Fibroblast of villous mesenchyme (primary cell): ENCODE measurements at places on chromosomes 6 and 20. TPM values are rescaled to one million over a fixed set of nuclear protein-coding genes. Genes with fewer than 3 reads are reported as not detected.

The LPA gene
- total RNA-seq, result not detected in 2 replicates

- DNase-seq, result no peak
These were observed 7.7 kb downstream of the BRPF3 start for GRCh38 chr6:36204068-36204753.

DNA sequence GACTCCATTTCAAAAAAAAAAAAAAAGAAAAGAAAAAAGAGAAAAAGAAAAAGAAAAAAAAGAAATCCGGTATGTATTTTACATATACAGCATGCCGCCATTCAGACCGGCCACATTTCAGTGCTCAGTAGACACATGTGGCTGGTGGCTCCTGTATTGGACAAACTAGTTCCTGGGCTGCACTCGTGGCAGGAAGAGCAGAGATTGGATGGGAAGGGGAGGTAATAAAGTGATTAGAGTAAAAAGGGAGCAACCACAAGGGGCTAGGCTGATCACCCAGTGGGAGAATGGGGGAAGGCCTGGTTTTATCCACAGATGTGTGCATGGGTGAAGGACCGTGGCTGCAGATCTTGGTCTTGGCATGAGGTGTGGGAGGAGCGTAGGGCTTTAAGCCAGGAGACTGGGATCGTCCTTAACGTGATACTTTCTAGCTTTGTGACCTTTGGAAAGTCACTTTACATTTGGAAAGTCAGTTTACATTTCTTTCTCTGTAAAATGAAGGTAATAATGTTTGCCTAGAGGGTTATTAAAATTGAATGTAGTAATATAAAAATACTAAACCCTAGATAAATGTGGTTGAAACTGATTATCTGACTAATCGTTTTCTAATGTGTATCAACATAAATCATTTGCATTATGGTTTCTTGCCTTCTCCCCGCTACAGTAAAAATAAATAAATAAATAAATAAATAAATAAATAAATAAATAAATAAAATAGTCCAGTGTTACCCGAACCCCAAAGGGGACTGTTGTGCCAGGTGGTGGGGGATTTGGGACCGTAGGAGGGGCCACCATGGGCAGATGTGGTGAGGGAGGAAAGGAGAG lies 869 bp upstream of the TRIM15 start:
- DNase-seq, result no peak

DNA sequence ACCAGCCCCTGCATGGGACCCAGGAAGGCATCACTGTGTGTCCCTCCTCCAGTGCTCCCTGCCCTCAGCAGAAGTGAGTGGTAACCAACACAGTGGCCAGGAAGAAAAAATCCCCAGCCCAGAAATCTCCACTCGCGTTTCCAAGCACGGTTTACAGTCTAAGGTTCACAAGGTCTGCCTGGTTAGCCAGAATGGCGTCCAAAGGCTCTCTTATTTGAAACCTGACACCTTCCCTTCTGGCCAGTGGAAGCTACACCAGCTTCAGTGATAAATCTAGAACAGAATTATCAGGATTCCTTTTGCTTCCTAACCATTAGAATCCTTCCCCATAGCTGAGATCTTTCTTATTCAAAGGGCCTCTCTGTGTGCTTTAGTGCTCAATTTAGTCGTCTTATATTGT lies 9.2 kb downstream of the LY86 start:
- DNase-seq, result no peak

DNA sequence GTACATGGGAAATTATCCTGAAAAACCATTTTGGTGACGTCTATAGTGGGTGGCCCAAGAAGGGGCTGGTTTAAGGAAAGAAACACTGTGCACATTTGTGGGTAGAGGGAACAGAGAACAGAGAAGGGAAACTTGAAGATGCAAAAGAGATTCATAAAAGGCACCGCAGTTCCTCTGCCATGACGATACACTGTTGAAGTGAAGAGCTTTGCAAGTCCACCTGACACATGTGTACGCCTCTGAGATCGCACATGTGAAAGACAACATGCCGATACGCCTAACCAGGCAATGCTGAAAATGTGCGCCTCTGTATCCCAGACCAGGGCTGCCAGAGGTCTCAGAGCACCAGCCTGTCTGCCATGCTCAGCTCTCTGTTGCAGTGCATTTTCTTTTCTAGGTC lies 180.9 kb downstream of the KIF16B start:
- no peak for DNase-seq

DNA sequence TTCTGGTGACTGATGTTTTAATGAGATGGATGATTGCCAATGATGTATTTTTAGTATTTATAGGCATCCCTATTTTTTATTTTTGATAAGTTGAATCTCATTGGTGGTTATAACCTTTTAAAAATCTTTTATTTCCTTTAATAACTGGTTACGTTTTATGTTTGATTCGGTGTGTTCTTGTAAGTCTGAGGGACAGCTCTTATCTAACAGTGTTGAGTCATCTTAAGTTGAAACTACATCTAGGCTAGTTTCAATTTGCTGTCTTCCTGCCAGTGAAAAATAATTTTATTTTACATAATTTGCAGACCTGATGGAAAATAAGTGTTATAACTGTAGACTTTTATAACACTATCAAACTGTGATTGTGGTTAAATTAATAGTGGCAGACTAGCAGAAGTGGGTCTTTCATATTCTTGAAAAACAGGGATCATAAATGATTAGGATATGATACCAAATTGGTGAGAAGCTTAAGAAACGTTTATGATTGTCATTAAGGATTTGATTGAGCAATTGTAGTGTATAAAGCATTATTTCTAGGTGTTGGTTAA lies 4.6 kb downstream of the AFDN start:
- no peak for DNase-seq

The EFCAB8 gene
- 0.32 and 1.3 TPM in 2 replicates for total RNA-seq

The VGLL2 gene
- not detected in 2 replicates for total RNA-seq

The ZBTB22 gene
- 14.8 and 16.0 TPM in 2 replicates for total RNA-seq

DNA sequence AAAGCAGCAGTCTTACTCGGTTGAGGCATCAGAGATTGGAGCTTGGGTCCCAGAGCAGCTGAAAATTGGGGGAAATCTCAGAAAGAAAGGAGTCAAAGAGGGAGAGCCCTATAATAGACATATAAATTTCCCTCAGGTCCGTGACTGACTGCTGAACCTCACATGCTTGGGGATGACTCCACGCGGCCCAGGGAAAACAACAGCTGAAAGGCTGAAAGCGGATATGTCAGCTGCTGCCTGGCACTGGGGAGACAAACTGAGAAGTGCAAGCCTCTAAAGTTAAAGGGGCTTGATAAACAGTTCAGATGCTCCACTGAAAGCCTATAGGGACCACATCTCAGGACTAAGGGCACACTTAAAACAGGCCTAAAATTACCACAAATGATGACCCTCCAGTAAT lies 255.9 kb upstream of the RIN2 start:
- no peak for DNase-seq

- DNase-seq, result no peak
These were observed 91.2 kb upstream of the EEF1E1 start for GRCh38 chr6:8193541-8193940.

DNA sequence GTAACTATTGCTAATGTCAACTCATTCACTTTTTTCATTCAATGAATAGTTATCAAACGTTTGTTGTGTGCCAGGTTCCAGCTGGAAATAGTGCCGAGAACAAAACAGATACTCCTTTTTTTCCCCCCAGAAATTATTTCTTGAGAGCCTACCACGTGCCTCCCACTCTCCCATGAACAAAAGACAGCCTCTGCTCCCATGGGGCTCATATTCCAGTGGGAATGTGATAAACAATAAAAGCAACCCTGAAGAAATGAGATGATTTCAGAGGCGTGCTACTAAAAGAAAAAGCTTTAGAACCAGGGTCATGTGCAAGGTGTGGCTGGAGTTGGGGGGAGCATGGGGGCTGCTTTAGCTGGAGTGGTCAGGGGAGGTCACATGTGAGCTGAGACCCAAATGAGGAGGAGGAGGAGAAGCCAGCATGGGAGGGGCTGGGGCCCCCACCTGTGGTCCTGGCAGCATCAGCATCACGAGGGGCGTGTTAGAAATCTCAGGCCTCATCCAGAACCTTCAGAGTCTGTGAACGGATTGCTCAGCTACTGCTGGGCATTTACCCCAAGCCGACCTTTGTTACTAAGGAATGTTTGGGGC lies 157.4 kb downstream of the EYA2 start:
- DNase-seq, result no peak

- peak; percentile 24 for DNase-seq
These were observed 60.2 kb downstream of the TFAP2C start for GRCh38 chr20:56689318-56689717.

The OPN5 gene
- not detected in 2 replicates for total RNA-seq

The ATP6V1G2 gene
- 1.3 and 3.0 TPM in 2 replicates for total RNA-seq

The RNASET2 gene
- 20.3 and 22.5 TPM in 2 replicates for total RNA-seq

The DEF6 gene
- total RNA-seq, result 0.32 and 1.3 TPM in 2 replicates

DNA sequence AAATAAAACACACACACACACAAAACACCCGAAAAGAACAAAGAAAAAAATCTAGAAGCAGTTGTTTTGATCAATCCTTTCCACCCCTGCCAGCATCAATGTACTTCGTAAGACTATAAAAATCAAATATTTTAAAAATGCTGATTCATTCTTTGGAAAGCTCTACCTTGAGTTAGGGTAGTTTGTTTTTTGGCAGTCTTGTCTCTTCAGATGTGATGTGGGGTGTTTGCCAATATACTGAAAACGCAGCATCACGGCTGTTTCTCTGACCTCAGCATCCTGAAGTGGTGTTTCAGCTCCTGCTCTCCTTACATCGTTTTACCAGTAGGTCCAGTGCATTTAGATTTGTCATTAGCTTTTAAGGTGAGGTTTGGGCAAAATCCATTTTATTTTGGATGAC lies 526.0 kb downstream of the UTRN start:
- no peak for DNase-seq

DNA sequence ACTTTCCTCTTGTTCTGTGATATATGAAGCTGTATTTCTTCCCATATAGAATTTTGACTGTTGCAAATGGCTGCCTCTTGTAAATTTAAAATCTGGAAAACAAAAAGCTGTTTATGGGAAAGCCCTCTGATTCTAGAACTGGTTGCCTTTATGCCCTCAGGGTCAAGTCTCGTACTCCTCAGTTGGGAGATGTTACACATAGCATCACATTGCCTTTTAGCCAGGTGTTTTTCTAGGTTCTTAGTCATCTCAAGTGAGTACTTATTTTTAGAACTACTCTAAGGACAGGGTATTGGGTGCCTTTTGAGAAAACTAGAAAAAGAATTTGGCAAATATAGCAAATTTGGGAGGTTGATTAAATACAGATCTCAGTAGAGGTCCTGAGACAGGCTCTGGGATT lies 58.5 kb downstream of the ANKS1A start:
- no peak for DNase-seq

The GNAS-AS1 gene
- 0.43 and 0.64 TPM in 2 replicates for total RNA-seq

DNA sequence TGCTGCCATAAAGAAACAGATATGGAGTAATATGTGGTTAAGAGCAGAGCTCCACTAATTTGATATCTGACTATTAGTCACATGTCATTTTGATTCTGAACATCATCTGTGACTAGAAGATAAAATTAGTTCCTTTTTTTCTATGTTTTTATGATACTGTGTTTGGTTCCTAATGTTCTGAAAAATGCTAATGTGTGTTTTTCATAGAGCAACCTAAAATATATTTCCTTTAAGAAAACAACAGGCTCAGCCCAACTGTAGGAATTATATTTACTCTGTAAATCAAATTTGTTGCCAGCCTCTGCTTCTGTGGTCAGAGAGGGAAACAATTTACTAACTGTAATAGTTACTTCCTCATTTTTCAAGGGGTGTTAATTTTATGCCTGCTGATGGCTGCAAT lies 33.3 kb upstream of the TXLNB start:
- DNase-seq, result no peak

- peak; percentile 63 for DNase-seq
These were observed 65.8 kb downstream of the EPB41L2 start for GRCh38 chr6:130997061-130997753.
